ENCODE measurements at places on chromosomes 5 and 9.

GRCh38 chr5:163867738-163868137 lies 362.3 kb downstream of the MAT2B start:
- H3K4me3 ChIP-seq = no peak overlapping the region
- H3K27ac ChIP-seq = no peak overlapping the region
- DNase-seq = no peak
- no peaks in the 10 kb centered on the region for H3K27me3 ChIP-seq

DNA sequence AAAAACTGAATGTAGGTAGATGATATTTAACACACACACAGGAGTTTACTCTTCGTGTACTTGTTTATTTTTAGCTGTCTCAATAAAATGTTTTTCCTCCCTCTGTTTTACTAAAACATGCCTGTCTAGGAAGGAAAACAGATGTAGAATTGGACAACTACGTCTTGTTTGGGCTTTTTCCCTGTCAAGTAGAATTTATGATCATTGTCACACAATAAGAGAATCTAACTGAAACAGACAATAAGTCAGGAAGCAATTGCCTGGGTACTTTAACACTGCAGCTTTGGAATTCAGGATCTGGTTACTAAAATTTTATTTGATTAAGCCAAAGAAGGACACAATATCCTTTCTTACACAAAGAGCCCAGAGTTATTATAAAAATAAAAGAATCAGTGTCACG lies 164.2 kb downstream of the ZDHHC21 start:
- H3K4me1 ChIP-seq = peaks cover 21% of the 10 kb centered on the region
- no peak overlapping the region for H3K27ac ChIP-seq
- H3K36me3 ChIP-seq = no peaks in the 10 kb centered on the region
- H3K4me3 ChIP-seq = peak overlapping the region; percentile 33
- no peaks in the 10 kb centered on the region for H3K27me3 ChIP-seq

DNA sequence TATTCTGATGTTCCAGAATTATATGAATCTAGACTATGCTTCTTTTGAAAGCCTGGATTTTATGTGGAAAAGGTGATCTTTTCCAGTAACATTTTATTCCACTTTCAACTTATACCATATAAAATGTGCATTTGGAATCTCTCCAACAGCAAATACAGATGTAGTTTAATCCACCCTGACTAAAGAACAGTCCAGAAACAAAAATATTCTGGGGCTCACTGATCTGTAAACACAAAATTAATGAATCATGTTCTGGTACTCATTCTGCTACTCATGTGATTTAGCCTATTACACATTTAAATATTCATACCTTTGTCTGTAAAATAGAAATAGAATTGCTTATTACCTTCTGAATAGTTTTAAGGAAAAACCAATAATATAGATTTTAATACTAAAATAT lies 125.8 kb downstream of the ARRDC3 start:
- no peak for DNase-seq
- H3K27me3 ChIP-seq = no peaks in the 10 kb centered on the region
- no peak overlapping the region for H3K4me3 ChIP-seq
- H3K27ac ChIP-seq = no peak overlapping the region

DNA sequence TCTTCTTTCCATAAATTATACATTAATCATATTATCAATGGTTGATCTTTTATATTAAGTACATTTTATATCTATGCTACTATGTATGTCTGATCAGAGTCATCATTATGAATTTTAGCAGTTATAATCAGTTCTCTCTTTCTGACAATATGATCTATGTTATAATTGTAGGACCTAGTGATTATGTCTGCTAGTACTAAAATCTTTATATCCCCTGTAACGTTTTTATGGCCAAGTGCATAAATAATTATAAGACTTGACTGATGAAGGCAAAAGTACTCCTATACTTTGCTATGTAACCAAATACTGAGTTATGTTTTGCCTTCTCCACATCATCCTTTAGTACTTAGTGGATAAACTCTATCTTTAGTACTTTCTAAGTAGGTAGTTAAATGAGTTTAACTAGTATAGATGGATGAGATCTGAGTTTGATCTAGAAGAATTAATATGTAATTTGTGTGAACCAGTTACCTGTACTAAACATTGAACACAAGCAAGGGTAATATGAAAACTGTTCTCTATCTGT lies 75.4 kb downstream of the SLF1 start:
- no peak for DNase-seq
- no peaks in the 10 kb centered on the region for H3K36me3 ChIP-seq
- no peak overlapping the region for H3K27ac ChIP-seq
- H3K4me1 ChIP-seq = no peaks in the 10 kb centered on the region
- no peaks in the 10 kb centered on the region for H3K27me3 ChIP-seq

GRCh38 chr9:132547976-132548730 lies 34.3 kb upstream of the BARHL1 start:
- no peaks in the 10 kb centered on the region for H3K36me3 ChIP-seq
- H3K4me3 ChIP-seq = no peak overlapping the region
- H3K27me3 ChIP-seq = peaks cover 16% of the 10 kb centered on the region
- no peak overlapping the region for H3K27ac ChIP-seq
